ENCODE measurements at places on chromosomes 1 and 21.

DNA sequence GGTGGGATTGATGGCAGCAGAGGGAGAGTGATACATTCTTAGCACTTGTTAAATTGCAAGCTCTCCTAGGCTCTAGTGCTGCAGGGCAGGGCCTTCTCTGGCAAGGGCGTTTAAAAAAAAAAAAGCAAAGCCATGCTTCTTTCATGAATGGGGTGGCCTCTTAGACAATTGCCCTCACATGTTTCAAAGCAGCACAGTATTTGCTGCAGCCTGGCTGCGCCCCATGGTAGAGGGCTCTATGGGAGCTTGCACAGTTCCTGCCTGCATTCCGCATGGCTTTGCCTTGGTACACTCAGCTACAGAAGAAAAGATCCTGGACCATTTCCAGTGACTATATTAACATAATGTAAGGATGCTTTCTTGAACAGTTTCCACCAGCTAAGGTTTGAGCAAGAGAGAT lies 267.2 kb downstream of the ZNF648 start:
- DNase-seq = no peak

GRCh38 chr1:97190326-97190725 lies 468.7 kb downstream of the PTBP2 start:
- DNase-seq = no peak

GRCh38 chr1:43572538-43572937 lies 41.9 kb downstream of the PTPRF start:
- no peak for DNase-seq

DNA sequence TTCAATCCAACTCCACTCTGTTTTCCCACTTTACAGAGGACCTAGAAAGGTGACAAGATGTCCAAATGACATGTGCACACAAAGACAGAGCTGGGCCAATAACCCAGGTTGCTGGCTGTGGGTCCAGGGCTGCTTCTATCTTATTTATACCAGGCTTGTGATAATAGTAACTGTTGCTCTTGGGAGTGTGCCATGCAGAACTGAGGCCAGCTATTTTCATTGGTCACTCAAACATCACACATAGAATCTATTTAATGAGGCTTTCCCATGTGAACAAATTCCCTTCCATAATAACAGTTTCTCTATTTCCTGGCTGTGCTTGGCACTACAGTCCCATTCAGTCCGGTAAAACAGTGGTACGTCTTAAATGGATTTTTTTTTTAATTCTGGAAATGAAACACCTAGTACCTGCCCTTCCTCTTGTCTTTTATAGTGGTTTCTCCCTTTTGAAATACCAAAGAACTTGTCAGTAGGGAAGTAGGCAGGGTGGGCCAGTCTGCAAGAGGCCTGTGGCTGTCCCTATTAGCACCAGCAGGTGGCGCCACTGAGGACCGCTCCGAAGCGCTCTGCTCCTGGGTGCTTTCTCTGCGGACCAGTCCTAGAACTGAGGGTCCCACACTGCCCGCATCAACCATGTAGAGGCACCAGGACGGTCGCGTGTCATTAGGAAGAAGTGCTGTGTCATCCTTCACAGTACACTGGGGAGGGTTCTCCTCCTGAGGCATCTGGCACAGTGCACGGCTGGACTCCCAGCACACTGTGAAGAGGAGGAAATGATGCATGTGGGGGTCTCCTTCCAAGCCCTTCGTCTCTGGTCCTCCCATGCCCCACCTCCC lies 52.1 kb downstream of the GPR161 start:
- DNase-seq = peak; percentile 69

GRCh38 chr1:32619701-32620485 lies 30.5 kb downstream of the ZBTB8OS start:
- no peak for DNase-seq

GRCh38 chr1:7476861-7477547 lies 294.1 kb upstream of the VAMP3 start:
- DNase-seq = no peak

GRCh38 chr1:98793136-98793535 lies 131.6 kb downstream of the SNX7 start:
- DNase-seq = no peak

DNA sequence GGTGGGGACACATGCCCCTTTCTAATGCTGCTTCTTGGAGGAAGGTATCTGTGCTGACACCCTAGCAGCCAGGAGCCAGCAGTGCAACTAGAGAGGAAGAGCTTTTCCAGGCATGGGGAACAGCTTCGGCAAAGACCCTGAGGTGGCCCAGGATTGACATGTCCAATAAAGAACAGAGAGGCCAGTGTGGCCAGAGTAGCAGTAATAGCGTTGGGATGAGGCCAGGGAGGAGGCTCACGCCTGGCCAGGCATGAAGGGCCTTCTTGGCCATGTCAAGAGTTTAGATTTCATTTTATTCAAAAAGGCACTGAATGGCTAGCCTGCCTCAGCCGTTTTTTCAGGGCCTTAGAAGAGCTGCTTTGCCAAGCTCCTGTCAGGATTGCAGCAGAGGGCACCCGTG lies 16.3 kb upstream of the ADAMTSL4 start:
- DNase-seq = no peak

DNA sequence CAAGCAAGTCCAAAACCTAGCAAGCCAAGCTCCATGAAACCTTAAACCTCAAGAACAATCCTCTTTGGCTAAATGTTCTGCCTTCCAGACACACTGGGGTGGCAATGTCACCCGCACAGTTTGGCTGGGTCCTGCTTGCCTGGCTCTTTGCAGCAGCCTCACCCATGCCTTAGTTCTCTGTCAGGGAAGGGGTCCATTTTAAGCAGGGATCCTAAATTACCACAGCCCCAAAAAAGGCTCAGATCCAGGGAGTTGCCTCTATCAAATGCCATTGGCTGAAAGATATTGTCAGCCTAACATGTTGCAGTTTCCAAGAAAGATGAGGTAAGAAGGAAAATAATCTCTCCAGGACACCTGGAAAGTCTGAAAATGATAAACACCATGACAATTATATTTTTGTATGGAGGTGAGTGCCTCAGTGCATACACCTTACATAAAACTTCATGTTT lies 26.1 kb upstream of the LYPLAL1 start:
- DNase-seq = no peak

- no peak for DNase-seq
Measured at GRCh38 chr1:24911651-24912155, 18.4 kb downstream of the RUNX3 start.

DNA sequence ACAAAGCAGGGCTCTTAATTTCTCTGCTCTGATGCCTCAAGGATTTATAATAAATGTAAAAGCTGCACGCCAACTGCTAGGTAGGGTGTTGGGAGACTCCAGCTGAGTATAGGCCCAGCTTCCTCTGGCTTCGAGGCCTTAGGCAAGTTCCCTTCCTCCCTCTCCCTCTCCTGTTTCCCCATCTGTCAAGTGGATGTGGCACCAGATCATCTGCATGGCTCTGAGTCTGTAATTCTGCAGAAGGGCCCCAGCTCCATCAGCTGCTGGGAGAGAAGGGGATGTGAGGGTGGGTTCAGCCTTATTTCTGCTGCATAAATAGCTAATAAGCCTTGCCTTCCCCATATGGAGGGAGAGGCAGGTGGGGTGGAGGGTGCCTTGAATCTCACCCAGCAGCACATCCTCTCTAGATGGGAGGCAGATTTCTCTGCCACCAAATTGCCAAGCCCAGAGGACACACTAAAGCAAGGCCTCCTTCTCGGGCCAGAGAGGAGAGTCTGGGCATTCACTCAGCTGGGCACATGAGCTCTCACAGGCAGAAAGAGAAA lies 3.8 kb downstream of the TRIM62 start:
- no peak for DNase-seq

DNA sequence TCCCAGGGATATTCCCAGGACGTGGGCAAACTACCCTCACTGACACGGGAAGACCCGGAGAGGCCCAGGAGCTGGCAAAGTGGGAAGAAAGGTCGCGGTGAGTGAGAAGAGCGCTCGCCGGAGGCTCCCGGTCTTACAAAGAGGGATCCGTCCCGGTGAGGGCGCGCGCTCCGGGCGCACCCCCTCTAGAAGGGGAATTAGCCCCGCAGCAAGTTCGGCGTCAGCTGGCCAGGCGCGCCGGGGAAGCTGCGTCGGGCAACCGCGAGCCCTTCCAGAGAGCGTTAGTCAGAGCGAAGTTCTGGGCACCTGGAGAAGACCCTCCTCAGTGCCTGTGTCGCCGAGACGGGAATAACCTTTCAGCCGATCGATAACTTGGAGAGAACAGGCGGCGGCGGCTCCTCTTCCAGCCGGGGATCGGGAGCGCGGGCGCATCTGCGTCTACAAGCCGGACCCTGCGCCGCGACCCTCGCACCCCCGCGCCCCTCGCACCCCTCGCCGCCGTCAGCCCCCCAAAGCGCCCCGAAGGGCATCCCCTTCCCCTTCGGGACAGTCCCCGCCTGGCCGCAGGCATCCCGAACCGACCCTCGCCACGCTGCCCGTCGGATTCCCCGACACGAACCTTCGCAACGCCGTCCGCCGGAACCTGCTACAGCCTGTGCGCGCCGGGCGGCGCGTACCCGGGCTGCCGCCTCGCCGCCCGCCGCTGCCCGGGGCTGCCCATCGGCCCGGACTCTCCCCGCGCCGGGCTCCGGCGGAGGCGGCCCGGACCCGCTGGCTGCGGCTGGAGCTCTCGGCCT lies 485 bp downstream of the SIPA1L2 start:
- DNase-seq = peak; percentile 24

- no peak for DNase-seq
Measured at GRCh38 chr21:25582888-25583287, 24.4 kb downstream of the MRPL39 start.

DNA sequence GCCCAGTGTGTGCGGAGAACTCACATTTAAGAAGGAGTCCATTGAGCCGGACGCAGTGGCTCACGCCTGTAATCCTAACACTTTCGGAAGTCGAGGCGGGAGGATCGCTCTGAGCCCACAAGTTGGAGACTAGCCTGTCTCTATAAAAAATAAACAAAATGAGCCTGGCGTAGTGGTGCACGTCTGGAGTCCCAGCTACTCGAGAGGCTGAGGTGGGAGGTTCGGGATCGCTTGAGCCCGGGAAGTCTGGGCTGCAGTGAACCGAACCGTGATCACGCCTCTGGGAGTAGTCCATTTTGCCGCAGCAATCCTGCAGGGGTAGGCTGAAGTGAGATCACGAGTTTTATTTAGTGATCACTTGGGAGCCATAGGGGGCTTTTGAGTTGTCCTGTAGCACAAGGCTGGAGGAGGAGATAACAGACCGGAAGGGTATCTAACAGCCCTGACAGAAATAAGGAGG lies 497 bp upstream of the FUCA1 start:
- DNase-seq = no peak

GRCh38 chr1:65949230-65949626 lies 156.5 kb downstream of the PDE4B start:
- DNase-seq = no peak

GRCh38 chr1:199282751-199283305 lies 644.0 kb downstream of the PTPRC start:
- DNase-seq = no peak

DNA sequence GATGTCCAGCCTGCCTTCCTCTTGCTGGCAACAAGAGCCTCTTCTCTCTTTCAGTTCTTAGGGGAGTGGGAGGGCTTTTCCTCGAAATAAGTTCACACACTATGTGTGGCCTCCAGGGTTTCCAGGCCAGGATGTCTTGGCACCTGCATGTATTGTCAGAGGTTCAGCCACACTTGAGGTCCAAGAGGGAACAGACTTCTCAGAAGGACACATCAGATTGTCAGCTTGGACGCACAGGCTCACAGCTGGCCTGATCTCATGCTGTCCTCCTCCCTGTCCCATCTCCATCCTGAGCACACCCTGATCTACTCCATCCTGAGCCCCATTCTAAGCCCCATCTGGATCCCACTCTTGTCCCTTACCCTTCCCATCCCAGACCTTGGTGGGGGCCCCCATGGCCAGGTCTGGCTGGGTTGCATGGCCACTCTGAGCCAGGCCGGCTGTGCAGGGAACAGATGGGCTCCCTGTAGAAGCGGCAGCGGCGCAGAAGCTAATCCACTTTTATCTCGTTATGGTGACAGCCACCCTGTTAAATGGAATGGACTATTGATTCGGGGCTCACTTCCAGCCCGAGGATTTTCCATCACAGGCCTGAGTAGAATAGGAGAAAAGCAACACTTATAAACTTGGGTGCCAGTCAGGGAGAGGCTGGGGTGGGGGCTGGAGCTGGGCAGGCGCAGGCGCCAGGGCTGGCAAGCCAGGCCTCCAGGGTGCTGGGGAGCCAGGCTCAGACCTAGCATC lies 85.1 kb upstream of the CSF3R start:
- DNase-seq = no peak

- no peak for DNase-seq
Measured at GRCh38 chr1:230334447-230334837, 91.7 kb downstream of the PGBD5 start.

DNA sequence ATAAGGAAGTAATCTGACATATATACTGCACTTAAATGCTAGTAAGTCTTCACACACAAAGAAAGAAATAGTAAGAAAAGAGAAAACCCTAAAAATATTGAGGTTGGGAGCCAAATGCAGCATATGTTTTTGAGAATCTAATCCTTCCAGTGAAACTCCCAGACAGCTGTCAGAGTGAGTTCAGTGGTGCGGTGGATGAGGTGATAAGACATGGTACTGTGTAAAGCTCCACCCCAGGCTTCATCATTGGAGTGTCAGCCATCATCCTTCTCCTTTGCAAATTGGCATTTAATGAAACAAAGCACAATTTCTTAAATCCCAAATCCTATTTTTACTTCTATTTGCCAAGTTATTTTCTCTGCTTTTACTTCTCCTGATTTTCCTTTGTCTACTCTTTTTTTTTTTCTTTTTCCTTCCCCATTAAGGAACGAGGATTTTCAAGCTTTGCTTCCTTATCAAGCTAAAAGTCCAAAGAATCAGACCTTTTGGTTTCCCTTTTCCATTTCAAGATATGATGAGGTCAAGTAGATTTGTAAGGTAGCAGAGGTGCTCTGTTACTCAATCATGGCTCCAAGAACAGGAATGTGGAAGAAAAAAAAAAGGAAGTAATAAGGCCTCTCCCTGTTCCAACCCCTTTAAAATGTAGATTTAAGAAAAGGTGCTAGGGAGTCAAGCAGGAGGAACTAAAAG lies 343.3 kb downstream of the SETD4 start:
- DNase-seq = no peak

DNA sequence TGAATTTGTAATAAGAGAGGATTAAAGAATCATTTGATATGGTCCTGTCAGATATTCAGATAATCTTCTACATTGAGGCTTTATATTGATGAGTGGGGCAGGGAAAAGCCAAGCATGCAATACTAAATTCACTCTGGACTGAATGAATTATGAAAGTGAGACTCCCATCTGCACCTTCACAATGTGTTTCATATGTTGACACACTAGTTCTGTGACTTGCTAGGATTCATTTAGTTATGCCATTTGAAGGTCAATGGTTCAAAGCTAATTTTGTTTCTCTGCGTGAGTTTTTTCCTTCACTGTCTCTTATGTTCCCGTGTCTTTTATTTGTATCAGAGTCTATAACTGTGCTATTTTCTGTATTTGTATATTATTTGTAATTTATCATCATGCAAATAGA lies 1332.5 kb downstream of the KCNT2 start:
- no peak for DNase-seq

- peak; percentile 76 for DNase-seq
Measured at GRCh38 chr1:12604114-12604874, 13.7 kb downstream of the DHRS3 start.

- DNase-seq = no peak
Measured at GRCh38 chr1:49686107-49686506, 337.6 kb downstream of the AGBL4 start.

Data from CD4-positive, alpha-beta T cell treated with Interleukin-17A for 4 hours (primary cell).